ENCODE measurements at places on chromosomes 2 and 18. TPM values are rescaled to one million over a fixed set of nuclear protein-coding genes. Genes with fewer than 3 reads are reported as not detected.

- H3K4me3 ChIP-seq = no peak overlapping the region
- no peaks in the 10 kb centered on the region for H3K4me1 ChIP-seq
- no peak for DNase-seq
- no peaks in the 10 kb centered on the region for H3K27me3 ChIP-seq
Measured at GRCh38 chr2:27798948-27799645, 27.6 kb downstream of the MRPL33 start.

DNA sequence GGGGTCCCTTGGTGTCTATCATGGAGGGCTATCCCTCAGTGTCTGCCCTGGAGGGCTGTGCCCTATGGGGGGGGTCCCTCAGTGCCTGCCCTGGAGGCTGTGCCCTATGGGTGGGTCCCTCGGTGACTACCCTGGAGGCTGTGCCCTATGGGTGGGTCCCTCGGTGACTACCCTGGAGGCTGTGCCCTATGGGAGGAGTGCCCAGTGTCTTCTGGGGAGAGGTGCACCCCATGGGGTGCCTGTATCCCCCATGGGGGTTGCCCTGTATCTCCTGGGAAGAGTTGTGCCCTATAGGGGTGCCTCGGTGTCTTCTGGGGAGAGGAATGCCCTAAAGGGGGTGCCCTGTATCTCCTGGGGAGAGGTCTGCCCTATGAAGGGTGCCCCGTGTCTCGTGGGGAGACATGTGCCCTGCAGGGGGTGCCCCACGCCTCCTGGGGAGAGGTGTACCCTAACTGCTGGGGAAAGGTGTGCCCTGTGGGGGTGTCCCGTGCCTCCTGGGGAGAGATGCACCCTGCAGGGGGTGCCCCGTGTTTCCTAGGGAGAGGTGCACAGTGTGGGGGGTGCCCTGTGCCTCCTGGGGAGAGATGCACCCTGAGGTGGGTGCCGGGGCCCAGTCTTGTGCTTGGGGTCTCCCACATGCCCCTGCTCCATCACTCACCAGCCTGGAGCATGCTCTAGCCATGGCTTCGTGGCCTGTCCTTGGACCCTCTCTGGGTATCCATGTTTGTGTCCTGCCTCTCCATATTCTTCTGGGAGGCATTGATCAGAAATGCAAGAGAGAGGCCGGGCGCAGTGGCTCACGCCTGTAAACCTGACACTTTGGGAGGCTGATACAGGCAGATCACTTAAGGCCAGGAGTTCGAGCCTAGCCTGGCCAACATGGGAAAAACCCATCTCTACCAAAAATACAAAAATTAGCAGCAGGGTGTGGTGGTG, 215.6 kb downstream of the HDAC4 start:
- DNase-seq = no peak
- no peak overlapping the region for H3K27ac ChIP-seq
- H3K4me3 ChIP-seq = no peak overlapping the region
- no peaks in the 10 kb centered on the region for H3K4me1 ChIP-seq
- H3K36me3 ChIP-seq = no peaks in the 10 kb centered on the region
- H3K27me3 ChIP-seq = no peaks in the 10 kb centered on the region

- no peaks in the 10 kb centered on the region for H3K27me3 ChIP-seq
- H3K4me1 ChIP-seq = no peaks in the 10 kb centered on the region
- DNase-seq = no peak
- H3K36me3 ChIP-seq = no peaks in the 10 kb centered on the region
- H3K4me3 ChIP-seq = no peak overlapping the region
Measured at GRCh38 chr18:9403795-9404564, 69.4 kb downstream of the TWSG1 start.

DNA sequence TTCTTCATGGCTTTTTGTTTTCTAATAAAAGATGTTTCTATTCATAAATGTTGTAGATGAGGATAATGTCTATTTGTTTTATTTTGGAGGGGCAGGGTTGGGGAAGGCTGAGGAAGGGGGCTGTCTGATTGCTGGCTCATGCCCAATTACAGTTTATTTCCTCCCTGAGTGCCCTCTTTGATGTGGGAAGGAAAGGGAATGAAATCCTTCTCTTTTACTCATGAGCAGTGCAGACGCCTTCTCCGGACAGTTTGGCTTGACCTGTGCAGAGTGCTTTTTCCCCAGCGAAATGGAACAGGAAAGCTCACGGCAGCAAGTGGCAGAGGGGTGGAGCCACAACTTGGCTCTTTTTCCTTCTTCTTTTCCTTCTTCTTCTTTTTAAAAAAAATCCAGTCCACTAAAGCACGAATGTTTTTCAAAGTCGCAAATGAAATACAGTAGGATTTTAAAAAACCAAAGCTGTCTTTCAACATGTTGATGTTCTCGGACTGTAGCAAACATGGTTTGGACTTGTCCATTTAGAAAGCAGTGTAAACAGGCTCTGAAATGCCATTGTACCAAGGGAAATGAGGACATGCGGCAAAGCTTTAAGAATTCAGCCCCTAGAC, 34.5 kb downstream of the RAB31 start:
- peaks cover 13% of the 10 kb centered on the region for H3K4me1 ChIP-seq
- H3K4me3 ChIP-seq = no peak overlapping the region
- no peak for DNase-seq
- H3K36me3 ChIP-seq = no peaks in the 10 kb centered on the region
- no peak overlapping the region for H3K27ac ChIP-seq

GRCh38 chr2:197141702-197142473, 168.7 kb downstream of the ANKRD44 start:
- no peak for DNase-seq
- no peaks in the 10 kb centered on the region for H3K36me3 ChIP-seq
- no peaks in the 10 kb centered on the region for H3K27me3 ChIP-seq
- no peak overlapping the region for H3K27ac ChIP-seq
- H3K4me1 ChIP-seq = peaks cover under 1% of the 10 kb centered on the region
- no peak overlapping the region for H3K4me3 ChIP-seq

DNA sequence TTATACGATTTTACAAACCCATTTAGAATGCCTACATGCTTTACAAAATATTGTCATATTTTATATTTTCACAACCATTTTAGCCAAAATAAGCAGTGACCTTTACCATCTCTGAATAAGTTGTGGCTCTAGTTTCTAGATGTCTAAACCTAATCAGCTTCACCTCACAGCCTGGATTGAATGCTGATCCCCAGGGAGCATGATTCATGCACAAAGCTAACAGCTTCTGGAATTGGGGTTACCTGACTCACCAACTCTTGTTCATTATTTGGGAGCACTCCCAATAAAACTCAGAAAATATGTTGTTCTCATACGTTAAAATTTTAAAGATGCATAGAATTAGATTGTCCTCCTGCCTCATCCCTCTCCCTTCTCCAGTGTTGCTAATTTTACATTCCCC, 611.7 kb upstream of the NETO1 start:
- no peak overlapping the region for H3K27ac ChIP-seq
- H3K4me3 ChIP-seq = no peak overlapping the region
- no peaks in the 10 kb centered on the region for H3K4me1 ChIP-seq
- H3K36me3 ChIP-seq = no peaks in the 10 kb centered on the region
- no peaks in the 10 kb centered on the region for H3K27me3 ChIP-seq

DNA sequence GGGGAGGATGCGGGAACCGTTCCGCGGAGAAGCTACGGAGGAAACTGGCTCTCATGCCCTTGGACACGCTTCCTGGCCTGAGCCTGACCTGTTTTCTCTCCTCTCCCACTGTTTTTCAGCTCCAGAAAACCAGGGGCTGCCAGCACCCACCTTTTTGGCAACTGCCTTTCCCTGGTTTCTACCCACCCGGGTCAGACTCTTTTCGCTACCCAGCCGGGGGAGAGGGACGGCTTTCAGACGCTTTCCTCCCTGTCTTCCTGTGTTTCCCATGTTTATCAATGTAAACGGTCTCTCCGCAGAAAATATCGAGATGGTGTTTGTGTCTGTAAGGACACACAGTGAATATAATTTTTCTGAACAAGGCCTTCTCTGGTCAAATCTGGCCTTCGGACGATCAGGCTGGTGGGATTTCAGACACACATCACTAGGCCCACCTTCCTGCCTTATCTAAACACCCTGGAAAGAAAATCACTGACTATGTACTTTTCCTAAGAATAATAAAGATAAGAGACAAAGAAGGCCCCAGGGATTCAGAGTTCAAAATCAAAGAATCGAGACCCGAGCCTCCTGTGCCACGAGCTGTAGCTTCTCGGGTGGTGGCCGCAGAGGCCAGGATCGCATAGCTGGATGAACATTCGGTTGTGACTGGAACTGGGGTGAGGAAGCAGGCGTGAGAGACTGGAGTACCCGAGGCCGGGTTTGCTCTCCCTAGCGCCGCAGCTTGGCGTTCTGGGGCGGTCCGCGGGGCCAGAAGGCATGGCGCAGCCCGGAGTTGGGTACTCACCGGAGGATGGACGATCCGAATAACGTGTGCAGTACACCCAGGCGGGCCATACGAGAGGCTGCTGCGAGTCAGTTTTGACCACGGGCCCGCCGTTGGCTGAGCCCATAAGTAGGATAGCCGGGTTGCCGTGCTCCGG, 1.7 kb downstream of the EN1 start:
- H3K27me3 ChIP-seq = no peaks in the 10 kb centered on the region
- DNase-seq = no peak
- no peak overlapping the region for H3K27ac ChIP-seq
- no peak overlapping the region for H3K4me3 ChIP-seq
- H3K4me1 ChIP-seq = peaks cover 5% of the 10 kb centered on the region
- no peaks in the 10 kb centered on the region for H3K36me3 ChIP-seq

The APOB gene
- total RNA-seq = 0.13 TPM
